Endodermal cell (in vitro differentiated cells): ENCODE measurements at places on chromosomes 16 and 17.
A peak's percentile ranks its signal among the peaks of the same experiment; 100 is the strongest.

GRCh38 chr16:31063495-31063842 is 10.6 kb downstream of the ZNF668 start:
- no peak overlapping the region for H3K27ac ChIP-seq
- peaks cover 9% of the 10 kb centered on the region for H3K27me3 ChIP-seq
- no peak overlapping the region for H3K4me3 ChIP-seq
- DNase-seq, result no peak
- peaks cover 28% of the 10 kb centered on the region for H3K36me3 ChIP-seq
- peaks cover 5% of the 10 kb centered on the region for H3K4me1 ChIP-seq

GRCh38 chr17:59751955-59752413 is 44.5 kb downstream of the VMP1 start:
- no peak overlapping the region for H3K27ac ChIP-seq
- H3K27me3 ChIP-seq, result no peaks in the 10 kb centered on the region
- peaks cover 15% of the 10 kb centered on the region for H3K36me3 ChIP-seq
- no peak for DNase-seq
- H3K4me3 ChIP-seq, result no peak overlapping the region
- no peaks in the 10 kb centered on the region for H3K4me1 ChIP-seq

DNA sequence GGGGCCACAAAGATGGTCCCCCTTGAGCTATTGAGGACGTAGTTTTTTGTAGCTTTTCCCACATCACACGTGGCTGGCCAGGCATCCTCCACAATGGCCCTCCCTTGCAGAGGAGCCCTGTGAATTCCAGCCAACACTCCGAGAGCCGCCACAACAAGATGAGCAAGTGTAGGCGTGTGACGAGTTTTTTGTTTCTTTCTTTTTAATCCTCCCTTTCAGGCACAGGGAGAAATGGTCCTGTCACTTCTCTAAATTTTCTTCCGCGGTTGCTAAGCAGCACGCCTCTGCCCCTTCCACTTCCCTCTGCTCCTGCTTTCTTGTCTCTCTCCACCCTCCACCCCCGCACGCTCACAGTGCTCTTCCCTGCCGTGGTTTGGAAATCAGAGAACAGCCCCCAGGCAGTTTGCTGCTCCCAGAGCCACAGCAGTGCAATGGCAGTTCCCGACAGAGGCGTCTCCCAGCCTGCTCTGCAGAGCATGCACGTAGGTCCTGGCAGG is 68.0 kb upstream of the MRTFB start:
- DNase-seq, result peak; percentile 86
- no peaks in the 10 kb centered on the region for H3K36me3 ChIP-seq
- peak overlapping the region; percentile 18 for H3K4me3 ChIP-seq
- H3K27me3 ChIP-seq, result no peaks in the 10 kb centered on the region

DNA sequence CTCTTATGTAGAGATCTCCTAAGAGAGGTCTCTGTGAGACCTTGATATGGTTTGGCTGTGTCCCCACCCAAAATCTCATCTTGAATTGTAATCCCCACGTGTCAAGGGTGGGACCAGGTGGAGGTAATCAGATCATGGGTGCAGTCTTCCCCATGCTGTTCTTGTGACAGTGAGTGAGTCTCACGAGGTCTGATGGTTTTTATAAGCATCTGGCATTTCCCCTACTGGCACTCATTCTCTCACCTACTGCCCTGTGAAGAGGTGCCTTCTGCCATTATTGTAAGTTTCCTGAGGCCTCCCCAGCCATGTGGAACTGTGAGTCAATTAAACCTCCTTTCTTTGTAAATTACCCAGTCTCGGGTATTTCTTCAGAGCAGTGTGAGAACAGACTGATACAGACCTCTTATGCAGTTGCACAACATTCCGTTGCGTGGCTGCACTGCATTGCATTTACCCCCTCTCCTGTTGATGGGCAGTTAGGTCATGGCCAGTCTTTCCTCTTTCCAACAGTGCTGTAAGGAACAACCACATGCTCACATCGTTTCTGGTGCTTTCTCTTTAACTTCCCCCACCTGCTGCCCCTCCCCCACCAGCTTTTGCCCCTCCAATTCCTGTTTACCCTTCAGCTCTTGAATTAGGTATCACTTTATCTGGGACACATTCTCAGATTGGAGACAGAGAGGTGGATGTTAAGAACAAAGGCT is 43.6 kb upstream of the MED9 start:
- peaks cover 6% of the 10 kb centered on the region for H3K4me1 ChIP-seq
- no peaks in the 10 kb centered on the region for H3K36me3 ChIP-seq
- DNase-seq, result no peak
- no peak overlapping the region for H3K4me3 ChIP-seq
- no peak overlapping the region for H3K27ac ChIP-seq
- H3K27me3 ChIP-seq, result no peaks in the 10 kb centered on the region

- H3K4me3 ChIP-seq, result no peak overlapping the region
- DNase-seq, result no peak
- H3K4me1 ChIP-seq, result peaks cover 2% of the 10 kb centered on the region
- no peak overlapping the region for H3K27ac ChIP-seq
- peaks cover 9% of the 10 kb centered on the region for H3K27me3 ChIP-seq
- no peaks in the 10 kb centered on the region for H3K36me3 ChIP-seq
Observed at GRCh38 chr16:79607587-79607986, 7.0 kb upstream of the MAF start.

GRCh38 chr17:7486181-7486580 is 2.0 kb downstream of the POLR2A start:
- no peak overlapping the region for H3K27ac ChIP-seq
- no peak for DNase-seq
- H3K27me3 ChIP-seq, result no peaks in the 10 kb centered on the region
- H3K4me3 ChIP-seq, result peak overlapping the region; percentile 99

- no peaks in the 10 kb centered on the region for H3K27me3 ChIP-seq
- DNase-seq, result no peak
- H3K4me1 ChIP-seq, result no peaks in the 10 kb centered on the region
Observed at GRCh38 chr16:27224271-27224737, 21.0 kb downstream of the KDM8 start.

GRCh38 chr16:25007284-25007984 is 7.7 kb downstream of the ARHGAP17 start:
- H3K36me3 ChIP-seq, result peaks cover 12% of the 10 kb centered on the region
- no peak overlapping the region for H3K27ac ChIP-seq
- no peak for DNase-seq
- no peaks in the 10 kb centered on the region for H3K27me3 ChIP-seq
- no peak overlapping the region for H3K4me3 ChIP-seq

DNA sequence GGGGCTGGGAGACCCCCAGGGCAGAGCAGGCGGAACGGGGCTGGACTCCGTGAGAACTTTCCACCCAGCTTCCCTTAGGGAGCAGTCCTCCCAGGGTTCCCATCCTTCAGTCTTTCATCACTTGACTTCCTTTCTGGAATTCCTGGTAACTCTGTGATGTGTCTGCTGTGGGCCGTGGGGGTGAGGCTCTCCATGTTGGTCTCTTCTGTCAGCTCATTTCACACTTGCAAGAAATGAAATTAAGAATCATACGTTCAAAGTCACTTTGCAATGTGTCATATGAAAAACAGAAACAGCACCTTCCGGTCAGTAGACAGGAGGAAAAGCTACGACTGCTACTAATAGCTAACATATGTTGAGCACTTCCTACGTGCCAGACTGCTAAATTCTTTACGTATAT is 5.4 kb upstream of the BBS2 start:
- no peaks in the 10 kb centered on the region for H3K36me3 ChIP-seq
- peaks cover 12% of the 10 kb centered on the region for H3K27me3 ChIP-seq
- no peaks in the 10 kb centered on the region for H3K4me1 ChIP-seq

DNA sequence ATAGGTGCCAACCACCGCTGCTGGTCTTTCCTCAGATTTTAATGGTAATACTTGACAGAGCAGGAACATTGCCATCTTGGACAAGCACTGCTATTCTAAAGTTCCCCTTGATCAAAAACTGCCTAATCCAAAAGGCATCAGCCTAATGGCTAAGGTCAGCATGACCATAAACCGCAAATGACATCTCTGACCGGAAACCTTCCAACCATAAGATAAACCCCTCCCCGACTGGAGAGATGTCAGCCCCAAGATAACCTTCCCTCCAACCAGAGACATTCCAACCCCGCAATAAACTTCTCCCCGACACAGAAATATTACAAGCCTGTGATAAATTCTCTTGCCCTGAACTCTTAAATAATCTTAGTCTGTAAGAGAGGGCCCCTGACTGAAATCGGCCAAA is 7.4 kb upstream of the DHX40 start:
- H3K4me3 ChIP-seq, result no peak overlapping the region
- no peaks in the 10 kb centered on the region for H3K27me3 ChIP-seq
- DNase-seq, result no peak
- no peaks in the 10 kb centered on the region for H3K36me3 ChIP-seq

DNA sequence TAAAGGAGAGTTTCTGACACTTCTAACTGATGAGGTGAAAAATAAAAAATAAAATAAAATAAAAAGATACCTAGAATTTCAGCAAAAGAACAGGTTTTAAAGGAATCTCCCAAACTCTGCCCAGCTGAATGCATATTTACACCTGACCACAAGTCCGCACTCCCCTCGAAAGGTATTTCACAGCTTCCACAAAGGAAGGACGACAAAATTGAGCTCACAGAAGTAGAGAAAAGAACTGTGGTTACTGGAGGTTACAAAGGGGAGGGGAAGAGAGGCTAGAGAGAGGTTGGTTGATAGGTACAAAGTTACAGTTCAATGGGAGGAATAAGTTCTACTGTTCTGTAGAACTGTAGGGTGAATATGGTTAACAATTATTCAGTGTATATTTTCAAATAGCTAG is 5.0 kb downstream of the LITAF start:
- H3K36me3 ChIP-seq, result no peaks in the 10 kb centered on the region
- no peak overlapping the region for H3K27ac ChIP-seq
- no peaks in the 10 kb centered on the region for H3K27me3 ChIP-seq
- H3K4me1 ChIP-seq, result peaks cover 3% of the 10 kb centered on the region

GRCh38 chr16:85573696-85574641 is 39.2 kb upstream of the GSE1 start:
- no peaks in the 10 kb centered on the region for H3K36me3 ChIP-seq
- no peaks in the 10 kb centered on the region for H3K27me3 ChIP-seq
- peak overlapping the region; percentile 7 for H3K27ac ChIP-seq
- H3K4me3 ChIP-seq, result no peak overlapping the region
- DNase-seq, result peak; percentile 52

DNA sequence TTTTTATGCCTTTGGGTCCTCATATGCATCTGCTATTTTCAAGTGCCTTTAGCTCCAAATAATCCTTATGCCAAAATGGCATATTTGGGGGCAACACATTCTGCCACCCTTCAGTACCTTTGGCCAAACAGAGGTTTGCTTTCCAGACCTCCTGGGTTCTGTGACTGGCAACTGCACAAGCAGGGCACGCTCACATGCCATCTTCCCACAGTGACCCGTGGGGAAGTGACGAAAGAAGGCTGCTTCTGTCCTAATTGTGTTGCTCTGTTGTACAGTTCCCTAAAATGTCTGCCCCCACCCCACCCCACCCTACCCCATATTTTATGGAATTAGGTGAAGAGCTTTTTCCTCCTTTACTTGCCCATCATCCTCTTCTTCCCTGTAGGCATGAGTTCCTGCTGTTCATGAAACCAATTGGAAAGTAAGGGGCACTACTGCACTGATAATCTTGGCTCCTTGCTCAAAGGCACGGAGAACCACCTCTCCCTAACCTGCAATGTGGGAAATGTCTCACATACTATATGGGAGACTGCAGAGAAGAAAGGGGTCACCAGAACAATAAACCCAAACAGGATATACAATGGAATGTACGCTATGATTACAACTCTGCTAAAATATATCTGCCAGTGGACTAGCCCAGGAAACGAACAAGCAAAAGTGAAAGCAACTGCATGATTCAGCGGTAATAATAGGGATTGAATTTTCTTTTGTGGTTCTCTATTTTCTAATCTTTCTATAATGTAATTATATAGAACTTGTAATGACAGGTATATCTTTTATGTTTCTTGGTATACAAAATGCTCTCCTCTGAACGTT is 3.3 kb upstream of the SLFN12L start:
- no peaks in the 10 kb centered on the region for H3K36me3 ChIP-seq
- H3K4me3 ChIP-seq, result no peak overlapping the region
- no peak for DNase-seq
- H3K27ac ChIP-seq, result no peak overlapping the region
- no peaks in the 10 kb centered on the region for H3K27me3 ChIP-seq

GRCh38 chr17:11547853-11548252 is 50.4 kb upstream of the DNAH9 start:
- no peak overlapping the region for H3K4me3 ChIP-seq
- no peak overlapping the region for H3K27ac ChIP-seq
- H3K4me1 ChIP-seq, result no peaks in the 10 kb centered on the region
- H3K27me3 ChIP-seq, result no peaks in the 10 kb centered on the region

GRCh38 chr16:30559690-30560089 is 1.5 kb upstream of the ZNF764 start:
- H3K27ac ChIP-seq, result no peak overlapping the region
- DNase-seq, result no peak
- H3K27me3 ChIP-seq, result no peaks in the 10 kb centered on the region
- H3K4me3 ChIP-seq, result no peak overlapping the region

DNA sequence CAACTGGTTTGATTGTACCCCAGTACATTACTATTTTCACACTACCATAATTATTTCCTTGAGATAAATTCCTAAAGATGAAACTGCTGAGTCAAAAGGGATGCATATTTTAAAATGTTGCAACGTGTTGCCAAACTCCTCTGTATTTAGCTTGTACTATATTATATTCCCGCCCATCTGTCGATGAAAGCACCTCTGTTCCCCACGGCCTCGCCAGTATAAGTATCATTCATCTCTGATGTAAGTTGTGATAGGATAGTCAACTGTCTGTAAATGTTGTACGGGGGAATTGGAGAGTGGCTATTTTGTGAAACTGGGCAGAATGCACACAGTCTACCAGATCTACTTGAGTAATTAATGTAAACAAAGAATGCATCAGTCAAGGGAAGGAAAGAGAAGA is 47.7 kb upstream of the TNRC6A start:
- H3K36me3 ChIP-seq, result no peaks in the 10 kb centered on the region
- H3K27me3 ChIP-seq, result no peaks in the 10 kb centered on the region
- no peaks in the 10 kb centered on the region for H3K4me1 ChIP-seq
- no peak overlapping the region for H3K27ac ChIP-seq

DNA sequence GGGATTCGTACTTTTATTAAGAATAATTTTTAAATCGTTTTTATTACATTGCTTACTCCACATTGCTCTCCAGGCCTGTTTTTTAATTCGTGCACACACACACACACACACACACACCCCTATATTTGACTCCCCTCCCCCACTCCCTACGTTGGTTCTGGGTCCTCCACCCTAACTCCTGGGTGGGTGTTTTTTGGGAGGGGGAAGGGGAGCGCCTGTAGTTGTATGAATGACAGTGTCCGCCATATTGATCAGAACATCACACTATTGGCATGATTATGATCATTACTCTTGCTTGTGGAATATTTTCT is 1.3 kb downstream of the GNAO1 start:
- peaks cover 50% of the 10 kb centered on the region for H3K27me3 ChIP-seq
- no peaks in the 10 kb centered on the region for H3K36me3 ChIP-seq
- H3K4me1 ChIP-seq, result no peaks in the 10 kb centered on the region
- H3K27ac ChIP-seq, result no peak overlapping the region
- DNase-seq, result no peak
